Calu3 (cell line): ENCODE measurements at places on chromosomes 5 and 9. TPM values are rescaled to one million over a fixed set of nuclear protein-coding genes. Genes with fewer than 3 reads are reported as not detected.

DNA sequence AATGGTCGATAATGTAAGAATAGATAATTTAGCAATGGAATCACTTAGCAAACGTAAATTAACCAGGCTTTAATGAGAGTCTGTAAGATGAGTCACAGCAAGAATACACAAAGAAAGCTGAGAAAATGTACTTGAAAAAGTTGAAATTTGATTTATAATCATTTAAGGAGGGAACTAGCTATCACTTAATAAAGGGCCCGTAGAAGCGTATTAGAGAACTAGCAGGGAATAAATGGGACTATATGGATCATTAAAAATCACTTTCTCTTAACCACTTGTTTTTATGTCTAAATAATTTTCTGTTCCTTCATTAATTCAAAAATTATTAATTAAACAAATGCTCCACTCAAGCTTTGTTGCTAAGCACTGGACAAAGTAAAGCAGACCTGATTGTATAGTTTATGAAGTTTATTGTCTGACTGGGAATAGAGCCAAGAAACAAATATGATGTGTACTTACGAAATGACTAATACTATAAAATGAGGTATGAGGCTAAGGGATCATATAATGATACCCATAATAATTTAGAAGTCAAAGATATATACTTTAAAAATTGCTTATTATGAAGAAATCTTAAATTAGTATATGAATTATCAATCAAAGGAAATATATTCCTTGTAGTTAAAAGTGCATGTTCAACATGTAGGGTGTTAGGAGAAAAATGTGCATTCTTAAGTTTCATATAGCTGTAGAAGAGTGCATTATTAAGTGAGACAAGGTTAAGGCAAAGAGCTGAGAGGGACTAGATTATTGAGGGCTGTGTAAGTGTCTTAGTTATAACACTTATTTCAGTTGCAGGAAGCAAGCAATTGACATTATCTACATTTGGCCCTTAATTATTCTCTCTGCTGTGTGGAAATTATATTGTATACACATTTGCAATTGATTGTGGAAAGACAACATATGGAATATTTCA is 196.8 kb downstream of the PRDM9 start:
- DNase-seq = no peak

Gene GRM6
- total RNA-seq = not detected in 2 replicates

GRCh38 chr5:146516151-146516475 is at the start of gene GPR151:
GPR151 (minus strand) TSS chr5:146516190; CDS start chr5:146516113, 77 bp downstream.
- no peak for DNase-seq

Gene C5orf58
- not detected in 2 replicates for total RNA-seq

Gene SPATA31E1
- not detected in 2 replicates for total RNA-seq

Gene ELOVL7
- total RNA-seq = 40.5 and 42.7 TPM in 2 replicates

GRCh38 chr5:123176224-123176937 is 87.3 kb downstream of the PRDM6 start:
- DNase-seq = no peak

DNA sequence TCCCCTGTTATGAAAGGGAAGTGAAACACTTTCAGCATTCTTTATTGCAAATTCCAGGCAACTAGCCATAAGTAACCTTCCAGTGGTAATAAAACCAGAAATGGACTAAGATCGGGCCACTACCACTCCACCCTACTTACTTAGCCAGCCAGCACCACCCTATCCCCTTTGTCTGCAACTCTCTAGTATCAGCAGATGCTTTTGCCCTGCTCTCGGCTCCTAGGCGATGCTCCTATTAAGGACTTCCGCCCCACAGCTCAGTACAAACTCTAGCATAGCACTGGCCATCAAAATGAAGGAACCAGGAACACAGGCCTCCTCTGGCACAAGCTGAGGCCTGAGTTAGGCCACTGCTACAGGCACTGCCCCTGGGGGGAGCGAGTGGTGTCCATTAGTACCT is 81.2 kb downstream of the GLDC start:
- no peak for DNase-seq

DNA sequence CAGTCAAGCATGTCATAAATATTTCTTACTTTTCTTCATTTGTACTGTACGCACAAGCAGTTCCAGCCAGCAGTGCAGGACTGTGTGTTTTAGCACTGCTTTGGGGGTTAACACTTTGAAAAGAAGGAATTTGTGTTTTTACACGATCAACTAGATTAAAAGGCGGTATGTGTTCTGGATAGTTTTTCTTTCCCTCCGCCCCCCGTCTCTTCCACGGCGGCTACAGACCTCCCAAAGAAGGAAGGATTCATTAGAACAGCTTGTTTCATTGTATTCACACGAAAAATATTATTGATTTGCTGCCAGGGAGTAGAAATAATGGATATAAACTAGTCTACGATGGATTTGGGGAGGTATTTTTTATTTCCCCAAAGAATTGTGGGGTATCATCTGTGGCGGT is 336.8 kb upstream of the RFX3 start:
- DNase-seq = no peak

Gene DBH
- total RNA-seq = not detected in 2 replicates

Gene DAB2
- total RNA-seq = 9.5 and 12.4 TPM in 2 replicates

DNA sequence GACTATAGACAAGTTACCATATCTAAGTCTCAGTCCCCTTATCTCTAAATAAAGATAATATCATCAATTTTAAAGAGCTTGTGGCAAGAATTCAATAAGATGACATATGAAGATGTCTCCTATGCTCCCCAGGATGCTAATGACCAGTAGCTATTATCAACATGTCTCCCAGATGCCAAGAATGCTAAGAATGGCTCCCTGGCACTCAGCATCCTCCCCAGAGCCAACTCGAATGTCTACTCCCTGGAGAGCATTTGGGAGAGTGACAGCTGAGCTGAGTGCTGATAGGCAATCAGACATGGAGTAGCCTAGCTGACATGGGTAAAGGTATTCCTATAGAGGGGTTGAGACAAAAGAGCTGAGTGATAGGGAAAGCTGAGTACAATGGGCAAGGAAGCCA is 15.9 kb downstream of the P4HA2 start:
- no peak for DNase-seq

Gene NMUR2
- 93.2 and 178 TPM in 2 replicates for total RNA-seq

Gene ZNF79
- 7.0 and 7.1 TPM in 2 replicates for total RNA-seq

- DNase-seq = no peak
Measured at GRCh38 chr5:153793699-153794098, 245.0 kb downstream of the FAM114A2 start.

DNA sequence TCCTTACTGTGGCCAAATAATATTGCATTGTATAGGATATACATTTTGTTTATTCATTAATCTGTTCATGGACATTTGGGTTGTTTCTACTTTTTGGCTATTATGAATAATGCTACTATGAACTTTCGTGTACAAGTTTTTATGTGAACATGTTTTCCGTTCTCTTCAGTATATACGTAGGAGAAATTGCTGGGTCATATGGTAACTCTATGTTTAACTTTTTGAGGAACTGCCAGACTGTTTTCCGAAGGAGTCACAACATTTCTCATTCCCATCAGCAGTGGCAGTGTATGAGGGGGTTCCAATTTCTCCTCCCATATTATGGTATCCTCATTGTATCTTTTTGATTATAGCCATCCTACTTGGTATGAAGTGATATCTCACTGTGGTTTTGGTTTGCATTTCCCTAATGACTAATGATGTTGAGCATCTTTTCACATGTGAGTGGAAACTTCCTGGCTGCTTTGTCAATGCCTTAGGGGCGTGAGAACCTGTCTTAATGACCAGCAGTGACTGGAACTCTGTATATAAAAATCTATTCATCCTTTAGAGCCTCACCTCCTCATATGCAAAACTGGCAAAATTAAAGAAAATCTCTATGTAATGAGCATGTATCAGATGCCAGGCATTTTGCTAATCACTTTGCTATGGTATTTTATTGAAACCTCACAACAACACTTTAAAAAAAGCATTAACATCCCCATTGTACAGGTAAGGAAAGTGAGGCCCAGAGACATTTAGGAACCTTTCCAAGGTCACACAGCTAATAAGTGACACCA is 47.8 kb upstream of the TGFBR1 start:
- no peak for DNase-seq

DNA sequence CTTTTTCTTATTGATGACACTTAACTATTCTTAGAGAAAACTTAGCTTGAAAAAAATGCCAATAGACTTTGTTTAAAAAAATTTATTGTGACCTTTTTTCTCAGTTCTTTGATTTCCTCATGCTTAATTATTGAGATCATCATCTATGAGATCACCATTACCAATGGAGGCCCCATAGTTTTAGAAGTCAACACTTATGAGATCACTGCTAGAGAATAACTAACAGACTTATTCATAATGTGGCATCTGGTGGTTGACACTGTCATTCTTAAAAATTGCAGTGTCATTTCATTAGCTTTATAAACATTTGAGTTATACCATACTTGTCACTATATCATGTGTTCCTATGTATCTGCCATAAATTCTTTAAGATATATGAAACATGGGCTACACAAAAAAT is 14.9 kb upstream of the FEM1C start:
- DNase-seq = no peak

DNA sequence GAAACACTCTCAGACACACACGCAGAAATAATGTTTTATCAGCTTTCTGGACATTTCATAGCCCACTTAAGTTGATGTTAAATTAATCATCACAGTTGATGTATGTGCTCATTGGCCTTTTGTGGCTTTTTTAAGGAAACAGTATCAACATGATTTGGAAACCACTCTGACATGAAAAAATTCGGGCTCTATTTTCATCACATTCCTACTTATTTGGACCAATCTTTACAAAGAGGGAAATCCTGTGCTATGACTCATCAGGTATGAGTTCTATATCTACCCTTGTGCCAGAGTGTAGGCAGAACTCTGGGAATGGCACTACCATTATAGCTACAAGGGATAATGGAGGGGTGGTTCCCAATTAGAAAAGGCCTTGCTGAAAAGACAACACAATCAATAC is 388.4 kb upstream of the PTGER4 start:
- no peak for DNase-seq

DNA sequence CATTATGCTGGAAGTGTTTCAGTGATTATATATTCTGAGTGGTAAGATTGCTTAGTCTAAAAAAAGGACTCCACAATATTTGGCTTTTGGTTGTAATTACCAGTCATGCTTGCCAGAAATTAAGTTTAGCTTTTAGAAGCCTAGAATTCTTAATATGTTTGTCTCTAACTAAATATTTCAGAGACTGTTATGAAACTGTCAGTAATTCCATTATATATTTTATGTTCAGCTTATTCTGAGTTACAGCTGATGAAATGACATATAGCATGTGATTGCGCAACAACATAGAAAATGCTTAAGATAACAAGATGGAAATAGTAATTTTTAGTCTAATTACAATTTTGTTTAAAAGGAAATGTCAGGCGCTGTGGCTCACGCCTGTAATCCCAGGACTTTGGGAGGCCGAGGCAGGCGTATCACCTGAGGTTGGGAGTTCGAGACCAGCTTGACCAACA is 44.2 kb downstream of the KIAA1958 start:
- DNase-seq = no peak

DNA sequence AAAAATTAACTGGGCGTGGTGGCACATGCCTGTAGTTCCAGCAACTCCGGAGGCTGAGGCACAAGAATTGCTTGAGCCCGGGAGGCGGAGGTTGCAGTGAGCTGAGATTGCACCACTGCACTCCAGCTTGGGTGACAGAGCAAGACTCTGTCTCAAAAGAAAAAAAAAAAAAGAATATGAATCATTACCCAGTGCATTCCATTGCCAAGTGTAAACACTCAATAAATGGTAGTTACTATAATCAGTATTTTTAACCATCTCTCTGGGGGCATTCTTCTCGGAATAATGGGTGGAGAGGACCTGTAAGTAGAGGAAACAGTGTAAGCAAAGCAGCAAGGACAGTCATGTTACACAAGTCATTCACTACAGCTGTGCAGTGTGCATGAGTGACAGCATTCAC is 13.8 kb upstream of the RANBP17 start:
- DNase-seq = peak; percentile 80

GRCh38 chr5:79122973-79123372 is 11.4 kb downstream of the BHMT start:
- no peak for DNase-seq

Gene FNBP1
- 9.6 and 9.9 TPM in 2 replicates for total RNA-seq

Gene RORB
- total RNA-seq = 0.07 TPM in 1 of 2 replicates, not detected in the other

Gene GRIA1
- not detected in 2 replicates for total RNA-seq

GRCh38 chr9:114289106-114289505 is 33.8 kb upstream of the ORM1 start:
- DNase-seq = no peak

- DNase-seq = no peak
Measured at GRCh38 chr5:92330365-92330764, 947.2 kb upstream of the ARRDC3 start.

Gene PPP3R2
- not detected in 2 replicates for total RNA-seq

DNA sequence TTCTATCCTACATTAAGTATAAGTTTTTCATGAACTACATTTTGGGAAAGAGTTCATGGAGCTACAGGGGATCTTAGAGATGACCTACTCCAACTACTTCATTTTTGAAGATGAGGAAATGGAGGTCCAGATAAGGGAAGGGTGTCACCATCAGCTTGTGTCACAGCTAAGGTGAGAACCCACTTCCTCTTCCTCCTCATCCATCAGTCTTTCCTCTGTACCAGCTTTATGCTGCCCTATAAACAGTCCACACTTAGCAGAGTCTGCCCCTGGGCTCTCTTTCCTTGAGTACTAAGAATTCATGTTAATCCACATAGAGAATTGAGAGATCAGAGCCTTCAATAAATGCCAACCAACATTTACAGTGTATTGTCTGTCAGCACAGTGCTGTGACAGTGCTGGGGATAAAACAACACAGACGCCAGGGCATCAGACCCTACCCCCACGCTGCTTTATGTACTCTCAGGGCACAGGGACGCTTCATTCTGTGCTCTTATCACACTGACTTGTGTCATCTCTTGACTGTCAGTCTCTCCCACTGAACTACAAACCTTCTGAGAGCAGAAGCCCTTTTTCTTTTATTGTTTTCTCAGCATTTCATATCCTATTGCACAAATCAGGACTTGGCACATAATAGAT is 22.1 kb downstream of the ADRB2 start:
- DNase-seq = no peak

- DNase-seq = no peak
Measured at GRCh38 chr5:56575821-56576220, 239.5 kb upstream of the MAP3K1 start.

Gene DNAH5
- 4.2 and 5.8 TPM in 2 replicates for total RNA-seq

DNA sequence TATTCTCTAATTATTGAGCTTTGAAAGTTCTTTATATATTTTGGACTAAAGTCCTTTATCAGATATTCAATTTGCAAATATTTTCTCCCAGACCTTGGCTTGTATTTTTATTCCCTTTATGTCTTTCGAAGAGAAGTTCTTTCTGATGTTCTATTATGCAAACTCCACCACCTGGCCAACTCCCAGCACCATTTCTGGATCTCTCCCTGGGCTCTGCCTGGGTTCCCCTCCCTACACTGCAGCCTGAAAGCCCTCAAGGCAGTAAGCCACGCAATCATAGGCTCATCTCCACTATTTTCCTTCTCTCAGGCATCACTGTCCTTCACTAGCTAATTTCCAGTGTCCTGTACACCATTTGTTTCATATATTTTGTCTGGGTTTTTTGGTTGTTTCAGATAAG is 76.1 kb downstream of the GRAMD2B start:
- no peak for DNase-seq

- DNase-seq = no peak
Measured at GRCh38 chr5:67612961-67613360, 416.4 kb upstream of the CD180 start.

Gene ANKRD20A1
- 0.69 and 3.0 TPM in 2 replicates for total RNA-seq

GRCh38 chr9:532707-533106 is 308.8 kb upstream of the DMRT1 start:
- DNase-seq = no peak

Gene PCDHGA6
- 0.71 and 0.80 TPM in 2 replicates for total RNA-seq

Gene PCDHB10
- 1.0 and 1.2 TPM in 2 replicates for total RNA-seq
